Endodermal cell (in vitro differentiated cells): ENCODE measurements at places on chromosomes 7 and 10.

DNA sequence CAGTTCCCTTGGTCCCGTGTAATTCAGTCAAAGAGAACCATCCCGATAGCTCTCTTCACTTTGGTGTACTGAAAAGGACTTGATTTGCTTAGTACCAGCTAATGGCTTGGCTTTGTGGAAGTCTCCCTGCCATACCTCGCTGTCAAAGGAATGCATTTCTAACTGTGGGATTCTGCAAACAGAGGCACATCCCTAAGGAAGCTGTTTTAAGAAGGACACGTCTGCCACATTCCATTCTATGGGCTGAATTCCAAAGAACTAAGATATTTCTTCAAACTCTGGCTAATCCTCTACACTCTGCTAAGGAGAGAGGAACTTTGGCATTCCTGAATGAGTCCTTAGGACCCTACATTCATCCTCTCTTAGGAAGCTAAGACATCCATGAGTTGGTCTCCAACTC, 327.9 kb downstream of the SFMBT2 start:
- DNase-seq: peak; percentile 70

- no peak for DNase-seq
Observed at GRCh38 chr10:104260775-104261115, 6.1 kb downstream of the GSTO1 start.

- peak; percentile 94 for DNase-seq
Observed at GRCh38 chr7:149497467-149498261, at the start of gene ZNF746. Gene ZNF746 (minus strand): TSS chr7:149497809. CDS start chr7:149497536, 273 bp downstream.

- peak; percentile 85 for DNase-seq
Observed at GRCh38 chr10:27241010-27241651, 534 bp upstream of the ACBD5 start.

- DNase-seq: no peak
Observed at GRCh38 chr10:70552586-70552985, 50.0 kb downstream of the PRF1 start.

DNA sequence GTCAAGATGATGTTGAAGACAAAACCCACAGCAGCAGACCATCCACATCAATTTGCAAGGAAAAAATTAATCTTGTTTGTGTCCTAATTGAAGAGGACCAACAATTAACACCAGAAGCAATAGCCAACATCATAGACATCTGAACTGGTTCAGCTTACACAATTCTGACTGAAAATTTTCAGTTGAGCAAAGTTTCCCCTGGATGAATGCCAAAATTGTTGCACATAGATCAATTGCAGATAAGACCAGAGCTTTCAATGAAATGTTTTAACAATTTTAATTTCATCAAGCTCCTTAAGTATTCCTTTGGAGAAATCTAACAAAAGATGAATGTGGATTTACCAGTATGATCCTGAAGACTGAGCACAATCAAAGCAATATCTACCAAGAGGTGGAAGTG, 168.6 kb downstream of the CTNNA3 start:
- DNase-seq: no peak

DNA sequence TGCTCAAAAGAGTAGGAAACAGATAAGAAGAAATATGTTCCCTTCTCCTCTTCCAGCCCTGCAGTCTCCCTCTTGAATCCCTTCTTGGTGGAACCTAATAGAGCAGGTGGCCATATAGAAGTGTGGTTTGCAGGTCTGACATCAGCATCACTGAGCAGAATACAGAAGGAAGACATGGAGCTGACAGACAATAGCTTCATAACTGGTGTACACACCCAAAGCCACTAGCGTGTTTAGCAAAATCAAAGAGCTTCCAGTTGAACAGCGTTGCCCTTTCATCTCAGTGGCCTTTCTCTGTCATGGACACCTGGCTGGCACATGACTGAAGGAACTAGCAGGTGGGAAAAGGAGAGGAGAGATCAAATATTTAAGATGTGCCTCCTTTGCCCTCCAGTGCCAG, 245.5 kb downstream of the BAMBI start:
- DNase-seq: no peak

- DNase-seq: no peak
Observed at GRCh38 chr7:81685270-81685868, 84.5 kb downstream of the HGF start.

DNA sequence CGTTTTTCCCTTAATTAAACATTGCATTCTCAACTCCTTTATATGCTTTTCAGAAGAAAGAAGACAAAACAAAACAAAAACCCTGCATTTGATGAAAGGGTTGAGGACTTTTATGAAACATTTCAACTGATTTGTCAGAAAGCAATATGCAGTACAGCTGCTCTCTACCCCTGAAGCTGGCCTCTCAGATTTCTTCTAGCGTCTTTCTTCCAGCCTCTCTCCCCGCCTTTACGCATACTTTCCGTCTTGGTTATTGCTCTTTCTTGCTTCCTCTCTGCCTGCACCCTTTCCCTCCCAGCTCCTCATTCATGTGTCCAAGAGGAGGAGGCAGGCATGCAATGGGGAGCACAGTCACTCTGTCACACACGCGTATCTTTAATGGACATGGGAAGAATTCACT, 91.0 kb upstream of the COL1A2 start:
- no peak for DNase-seq

- no peak for DNase-seq
Observed at GRCh38 chr10:95287281-95287680, 3.5 kb downstream of the PDLIM1 start.

GRCh38 chr7:121305109-121305508, 23.7 kb upstream of the WNT16 start:
- no peak for DNase-seq

DNA sequence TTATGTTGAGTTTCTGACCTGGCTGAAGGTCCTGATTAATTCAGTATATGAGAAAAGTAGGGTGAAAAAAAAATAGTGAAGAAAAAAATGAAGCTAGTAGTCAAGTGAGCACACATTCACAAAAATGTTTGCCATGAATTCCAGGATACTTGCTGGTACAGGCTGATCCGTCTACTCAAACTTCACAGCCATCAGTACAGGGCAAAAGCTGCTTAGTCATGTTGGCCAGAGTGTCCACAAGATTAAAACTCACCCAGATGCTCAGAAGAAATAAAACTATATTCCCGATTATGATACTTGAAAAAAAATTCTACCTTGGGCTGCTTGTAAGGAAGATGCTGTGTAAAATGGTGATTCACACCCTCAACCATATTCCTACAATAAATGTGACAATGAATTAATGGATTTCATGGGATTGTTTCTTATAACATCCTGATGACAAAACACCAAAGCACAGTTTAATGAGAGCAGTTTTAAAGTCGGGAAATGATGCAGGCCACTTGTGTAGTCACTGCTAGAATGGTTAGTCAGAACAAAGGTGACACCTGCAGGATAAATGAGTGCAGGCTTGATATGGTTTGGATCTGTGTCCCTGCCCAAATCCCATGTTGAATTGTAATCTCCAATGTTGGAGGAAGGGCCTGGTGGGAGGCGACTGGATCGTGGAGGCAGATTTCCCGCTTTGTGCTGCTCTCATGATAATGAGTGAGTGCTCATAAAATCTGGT, 49.2 kb upstream of the ANKRD1 start:
- DNase-seq: no peak

DNA sequence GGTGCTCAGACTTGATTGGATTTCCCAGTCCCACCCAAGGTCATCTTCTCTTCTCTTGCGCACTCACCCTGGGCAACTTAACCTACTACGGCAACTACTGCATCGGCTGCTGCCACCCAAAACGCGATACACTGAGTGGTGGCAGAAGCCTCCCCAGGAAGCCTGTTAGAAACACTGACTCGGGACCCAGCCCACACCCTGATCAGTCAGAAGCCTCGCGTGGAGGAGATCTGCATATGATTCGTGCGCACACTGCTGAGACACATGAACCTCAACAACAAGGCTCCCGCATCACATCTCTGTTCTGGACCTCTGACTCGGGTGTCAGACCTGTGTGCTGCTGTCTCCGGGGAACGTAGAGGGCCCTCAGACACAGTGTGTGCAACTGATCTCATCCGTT, 419.5 kb downstream of the PAXIP1 start:
- no peak for DNase-seq

GRCh38 chr10:124765256-124765655, 21.1 kb upstream of the FAM53B start:
- no peak for DNase-seq

DNA sequence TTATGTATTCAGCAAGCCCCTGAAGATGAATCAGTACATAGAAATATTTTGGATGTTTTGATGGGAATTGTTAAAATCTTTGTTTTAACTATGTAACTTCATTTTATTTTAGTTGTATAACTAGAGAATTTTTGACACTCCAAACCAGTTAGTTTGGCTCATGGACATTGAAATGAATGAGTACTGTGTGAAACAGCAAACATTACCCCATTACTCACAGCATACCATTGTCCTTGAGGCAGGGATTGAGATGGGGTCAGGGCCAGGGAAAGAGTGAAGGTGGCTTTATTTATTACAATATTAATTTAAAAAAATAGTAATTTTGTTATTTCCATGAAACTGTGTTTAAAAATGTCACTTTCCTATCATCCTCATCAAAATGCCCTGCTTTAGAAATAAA, 4.8 kb upstream of the BMPER start:
- DNase-seq: no peak

DNA sequence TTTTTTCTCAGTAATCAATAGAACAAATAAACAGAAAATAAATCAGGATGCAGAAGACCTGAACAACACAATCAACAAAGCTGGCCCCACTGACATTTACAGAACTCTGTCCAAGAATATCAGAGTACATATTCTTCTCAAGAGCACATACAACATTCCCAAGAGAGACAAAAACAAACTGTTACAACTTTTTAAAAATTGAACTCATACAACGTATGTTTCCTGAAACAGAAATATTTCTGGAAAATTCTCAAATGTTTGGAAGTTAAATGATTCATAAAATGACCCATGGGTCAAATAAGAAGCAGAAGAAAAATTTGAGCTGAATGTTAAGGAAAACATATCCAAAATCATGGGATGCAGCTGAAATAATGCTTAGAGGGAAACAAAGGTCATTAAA, 93.9 kb upstream of the VIPR2 start:
- no peak for DNase-seq

GRCh38 chr10:19778996-19779395, 37.2 kb upstream of the PLXDC2 start:
- no peak for DNase-seq

DNA sequence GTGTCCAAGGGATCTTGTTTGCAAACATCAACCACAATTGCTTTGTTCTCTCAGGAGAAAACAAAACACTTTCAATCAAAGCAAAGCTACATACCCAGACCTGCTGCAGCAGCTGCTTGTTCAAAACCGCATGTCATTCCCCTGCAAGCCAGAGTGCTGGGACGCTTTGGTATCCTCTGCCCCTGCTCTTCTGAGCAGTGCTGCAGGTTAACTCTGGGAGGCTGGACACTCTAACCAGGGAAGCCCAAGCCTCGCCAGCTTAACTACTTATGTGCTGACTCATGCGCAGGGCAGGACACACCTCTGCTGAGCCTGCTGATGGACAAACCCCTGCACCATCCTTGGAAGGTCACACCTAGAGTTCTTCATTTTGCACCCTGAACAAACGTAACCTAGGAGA, 28.2 kb upstream of the ASAH2 start:
- DNase-seq: peak; percentile 70

DNA sequence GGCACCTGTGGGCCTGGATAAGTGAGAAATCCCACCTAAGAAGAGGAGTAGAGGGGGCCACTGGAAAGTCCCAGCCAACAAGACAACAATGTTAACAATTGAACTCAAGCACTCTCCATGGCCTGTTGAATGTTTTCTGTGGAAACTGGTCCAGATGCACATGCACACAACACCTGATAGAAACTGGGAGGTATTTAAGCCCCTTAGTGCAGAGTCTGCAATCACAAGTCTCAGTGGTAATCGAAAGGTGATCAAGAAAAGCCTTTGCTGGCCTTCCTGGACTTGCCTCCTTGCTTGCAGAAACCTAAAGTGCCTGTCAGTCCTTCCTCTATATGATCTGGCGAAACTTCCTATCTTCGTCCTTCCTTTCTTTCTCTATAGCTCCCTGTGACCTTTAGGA, 30.6 kb upstream of the HNRNPH3 start:
- DNase-seq: no peak

DNA sequence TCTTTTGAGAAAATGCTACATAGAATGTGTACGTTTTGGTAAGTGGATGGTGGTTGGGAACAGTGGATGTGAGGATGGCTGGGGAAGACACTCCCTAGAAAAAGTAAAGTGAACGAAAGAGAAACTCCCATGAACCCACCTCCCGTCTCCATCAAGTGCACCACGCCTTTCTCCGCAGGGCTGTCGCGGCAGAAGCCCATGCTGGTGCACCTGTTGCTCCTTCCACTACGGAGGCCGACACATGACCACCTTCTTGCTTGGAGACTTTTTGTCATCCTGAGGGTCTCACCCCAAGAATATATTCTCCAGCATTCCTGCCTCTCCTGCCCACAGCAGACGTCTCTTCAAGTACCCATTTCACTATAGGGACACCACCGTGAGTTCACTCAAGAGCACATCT, 630.4 kb upstream of the PFKP start:
- DNase-seq: no peak

- no peak for DNase-seq
Observed at GRCh38 chr10:122659126-122659525, 40.5 kb downstream of the C10orf120 start.

GRCh38 chr7:100942045-100942774, 7.1 kb upstream of the MUC3A start:
- DNase-seq: no peak
